Hematopoietic multipotent progenitor cell (in vitro differentiated cells): ENCODE measurements at places on chromosomes 1 and 21.

- no peak for DNase-seq
Measured at GRCh38 chr1:19758227-19758830, 41.4 kb downstream of the TMCO4 start.

GRCh38 chr1:226372885-226373284 lies 35.0 kb downstream of the PARP1 start:
- DNase-seq, result no peak

DNA sequence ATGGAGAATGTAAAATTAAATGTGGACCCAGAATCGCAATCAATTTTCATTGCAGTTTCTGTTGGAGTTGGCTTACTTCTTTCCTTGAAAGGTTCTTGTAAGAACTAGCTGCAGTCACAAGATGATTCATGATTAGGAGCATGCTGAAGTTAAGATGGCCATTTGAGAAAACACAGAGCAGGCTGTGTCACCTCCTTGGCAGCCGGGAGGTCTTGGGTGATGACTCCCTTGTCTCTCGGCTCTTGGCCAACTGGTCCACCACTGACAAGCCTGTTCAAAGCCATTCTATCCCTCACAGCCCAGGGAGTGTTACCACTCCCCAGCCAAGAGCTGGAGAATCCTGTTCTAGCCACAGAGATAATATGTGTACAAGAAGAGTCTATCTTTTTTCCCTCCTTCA lies 40.6 kb downstream of the OPTC start:
- no peak for DNase-seq

- DNase-seq, result no peak
Measured at GRCh38 chr1:170168265-170168664, 22.5 kb downstream of the NTMT2 start.

DNA sequence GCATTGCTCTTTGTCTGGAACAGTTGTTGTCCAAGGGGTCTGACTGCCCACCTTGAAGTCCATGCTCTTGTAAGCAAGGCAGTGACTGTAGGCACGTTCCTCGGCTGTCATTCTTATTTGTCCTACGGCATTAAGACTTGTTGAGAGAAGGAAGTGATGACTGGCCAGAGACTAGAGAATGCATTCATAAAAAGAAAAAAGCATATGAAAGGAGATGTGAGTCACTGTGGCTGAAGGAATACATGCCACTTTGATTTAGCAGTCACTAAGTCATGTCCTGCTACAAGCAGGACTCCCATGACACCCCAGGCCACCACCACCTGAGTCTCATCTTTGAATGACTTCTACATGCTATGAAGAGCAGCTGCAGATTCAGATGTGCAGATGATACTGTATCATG lies 50.5 kb downstream of the CNN3 start:
- DNase-seq, result no peak

- no peak for DNase-seq
Measured at GRCh38 chr1:99634971-99635624, 10.8 kb upstream of the PALMD start.

GRCh38 chr21:45575993-45576837 lies 34.0 kb upstream of the SLC19A1 start:
- no peak for DNase-seq

- peak; percentile 24 for DNase-seq
Measured at GRCh38 chr1:197614916-197615692, 160.2 kb downstream of the DENND1B start.

DNA sequence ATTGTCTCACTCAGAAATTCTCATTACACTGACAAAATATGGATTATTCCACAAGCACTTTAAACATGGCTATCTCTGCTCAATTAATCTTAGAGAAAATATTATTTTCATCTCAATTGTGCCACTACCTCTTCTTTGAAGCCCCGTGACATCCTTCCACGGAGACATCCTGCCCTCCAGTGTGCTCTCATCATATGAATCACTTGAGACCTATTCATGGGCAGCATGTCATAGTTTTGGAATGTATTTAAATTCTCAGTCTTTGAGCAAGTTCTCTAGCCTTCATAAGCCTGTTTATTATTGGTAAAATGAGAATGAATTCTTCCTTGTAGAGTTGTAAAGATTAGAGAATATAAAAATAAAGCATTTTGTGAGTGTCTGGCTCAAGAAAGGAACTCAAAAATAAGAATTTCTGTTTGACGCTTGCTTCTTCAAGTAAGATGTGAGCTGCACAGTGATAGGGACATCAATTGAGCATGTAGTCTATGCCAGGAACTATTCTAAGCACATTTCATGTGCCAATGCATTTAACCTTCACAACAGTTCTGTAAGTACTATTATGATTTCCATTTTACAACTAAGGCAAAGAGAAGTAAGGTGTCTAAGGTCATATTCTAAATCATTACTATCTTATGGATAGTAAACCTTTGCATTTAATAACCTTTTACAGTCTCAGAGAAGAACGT lies 557.4 kb upstream of the ZRANB2 start:
- DNase-seq, result no peak

DNA sequence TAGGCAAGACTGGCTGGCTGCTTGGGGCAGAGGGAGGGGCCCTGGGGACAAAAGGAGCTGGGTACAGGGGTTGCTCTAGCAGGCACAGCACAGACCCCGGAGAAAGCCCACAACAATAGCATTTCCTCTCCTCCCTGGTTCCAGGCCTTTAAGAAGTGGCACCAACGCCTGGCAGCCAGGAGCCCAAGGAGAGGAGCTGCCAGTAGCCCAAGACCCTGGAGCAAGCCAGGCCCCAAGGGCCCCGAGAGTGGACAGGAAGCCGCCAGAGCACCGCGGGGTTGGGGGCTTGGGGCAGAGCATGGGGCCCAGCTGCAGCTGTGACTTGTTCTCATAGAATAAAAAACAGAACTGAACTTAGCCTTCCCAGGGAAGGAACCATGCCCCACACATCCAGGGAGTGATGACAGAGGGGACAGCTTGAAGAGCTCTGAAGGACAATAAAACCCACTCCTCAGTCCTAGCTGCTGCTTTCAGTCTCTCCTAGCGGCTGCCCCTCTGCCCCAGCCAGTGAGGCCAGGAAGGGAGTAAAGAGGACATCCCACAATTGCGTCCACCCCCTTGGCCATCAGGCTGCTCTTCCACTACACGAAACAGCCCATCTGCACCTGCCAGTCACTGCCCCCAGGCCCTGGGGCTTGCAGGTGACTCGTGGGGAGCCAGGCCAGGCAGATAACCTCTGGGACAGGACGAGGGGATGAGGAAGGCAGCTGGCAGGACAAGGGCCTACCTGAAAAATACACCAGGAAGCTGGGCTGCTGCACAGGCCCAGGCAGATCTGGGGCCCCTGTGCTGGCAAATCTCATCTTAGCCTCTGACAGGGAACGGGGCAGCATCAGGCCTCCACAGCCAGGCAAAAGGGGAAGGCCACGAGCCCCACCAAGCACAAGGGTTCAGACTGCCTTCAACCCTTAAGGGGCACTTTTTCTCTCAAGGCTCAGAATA lies 16.4 kb downstream of the MTHFR start:
- no peak for DNase-seq

GRCh38 chr1:201347498-201348210 lies 29.8 kb downstream of the TNNT2 start:
- no peak for DNase-seq

DNA sequence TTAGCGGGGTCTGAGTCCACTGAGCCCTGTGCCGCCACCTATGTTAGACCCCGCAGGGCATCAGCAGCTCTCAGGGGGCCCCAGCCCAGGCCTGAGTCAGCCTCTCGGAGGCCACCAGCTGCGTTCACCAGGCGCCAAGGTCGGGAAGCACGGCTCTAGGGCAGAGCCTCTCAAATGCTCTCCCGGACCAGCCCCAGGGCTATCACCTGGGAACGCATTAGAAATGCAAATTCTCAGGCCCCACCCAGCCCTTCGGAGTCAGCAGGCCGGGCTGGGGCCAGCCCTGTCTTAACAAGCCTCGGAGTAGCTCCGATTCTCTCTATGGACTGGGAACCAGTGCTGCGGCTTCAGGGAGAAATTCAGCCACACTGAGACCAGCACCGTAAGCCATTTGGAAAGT lies 37.2 kb upstream of the TSPEAR start:
- DNase-seq, result no peak

DNA sequence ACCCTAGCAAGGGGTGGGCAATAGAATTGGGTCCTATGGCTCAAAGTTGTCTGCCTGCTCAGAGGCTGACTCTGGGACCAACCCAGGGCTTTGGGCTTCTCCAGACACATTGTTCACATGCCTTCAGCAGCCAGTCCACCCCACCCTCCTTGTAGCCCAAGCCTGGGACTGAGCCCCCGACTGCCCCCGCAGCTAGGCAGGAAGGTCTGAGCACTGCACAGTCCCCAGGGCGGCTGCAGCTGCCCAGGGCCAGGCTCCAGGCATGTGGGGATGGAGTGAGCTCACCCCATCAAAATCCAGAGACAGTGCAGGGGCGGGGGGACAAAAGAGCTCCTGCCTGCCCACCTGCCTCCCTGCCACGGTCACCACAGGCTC lies 35.6 kb downstream of the HSPG2 start:
- no peak for DNase-seq

GRCh38 chr1:246279402-246279801 lies 227.7 kb downstream of the SMYD3 start:
- DNase-seq, result no peak

GRCh38 chr1:35605867-35606182 lies 32.7 kb downstream of the TFAP2E start:
- no peak for DNase-seq

DNA sequence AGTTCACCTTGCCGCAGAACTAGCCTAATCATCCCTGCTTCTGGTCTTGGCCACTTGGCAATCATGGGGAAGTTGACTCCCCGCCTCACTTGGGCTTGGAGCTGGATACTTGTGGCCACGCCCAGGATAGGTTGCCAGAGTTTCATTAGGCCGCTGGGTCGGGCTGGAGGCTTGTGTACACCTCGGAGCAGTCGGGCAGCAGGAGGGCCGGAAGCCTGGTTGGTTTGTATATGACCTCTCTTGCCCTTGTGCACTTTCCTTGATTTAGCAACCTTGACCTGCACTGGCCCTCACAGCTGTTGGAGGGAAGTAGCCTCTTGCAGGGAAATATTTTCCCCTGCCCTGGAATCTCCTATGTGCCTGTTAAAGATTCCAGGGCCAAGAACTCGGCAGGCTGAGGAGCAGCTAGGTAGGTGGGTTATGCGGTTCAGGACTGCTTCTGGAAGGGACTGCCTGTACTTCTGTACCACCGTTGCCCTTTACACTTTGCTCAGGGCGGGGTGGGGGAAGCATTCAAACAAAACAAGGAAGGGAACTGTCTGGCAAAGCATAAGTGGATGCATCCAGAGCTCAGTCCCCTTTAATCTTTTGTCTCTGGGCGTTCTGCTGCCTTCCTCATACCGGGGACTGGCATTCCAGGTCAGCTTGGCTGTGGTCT lies 83.5 kb downstream of the UCK2 start:
- DNase-seq, result no peak

GRCh38 chr1:22509815-22510214 lies 53.5 kb upstream of the EPHA8 start:
- DNase-seq, result no peak

- DNase-seq, result no peak
Measured at GRCh38 chr1:161061419-161061818, 8.3 kb downstream of the ARHGAP30 start.

DNA sequence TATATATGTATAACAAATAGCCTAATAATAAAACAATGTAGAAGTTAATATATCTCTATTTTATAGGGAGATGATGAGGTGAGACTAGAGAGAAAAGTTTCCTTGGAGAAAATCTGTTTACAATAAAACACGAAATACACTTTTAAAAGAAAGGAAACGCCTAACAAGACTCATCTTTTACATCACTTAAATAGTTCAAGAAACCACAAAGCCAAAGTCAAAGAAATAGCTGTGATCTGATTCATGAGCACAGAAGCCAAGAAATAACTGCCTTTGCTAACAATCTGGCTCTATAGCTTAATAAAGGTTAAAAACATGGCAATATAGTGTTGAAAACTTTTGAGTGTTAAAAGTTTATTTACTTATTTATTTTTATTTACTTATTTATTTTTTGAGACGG lies 61.5 kb downstream of the TOR3A start:
- DNase-seq, result no peak

DNA sequence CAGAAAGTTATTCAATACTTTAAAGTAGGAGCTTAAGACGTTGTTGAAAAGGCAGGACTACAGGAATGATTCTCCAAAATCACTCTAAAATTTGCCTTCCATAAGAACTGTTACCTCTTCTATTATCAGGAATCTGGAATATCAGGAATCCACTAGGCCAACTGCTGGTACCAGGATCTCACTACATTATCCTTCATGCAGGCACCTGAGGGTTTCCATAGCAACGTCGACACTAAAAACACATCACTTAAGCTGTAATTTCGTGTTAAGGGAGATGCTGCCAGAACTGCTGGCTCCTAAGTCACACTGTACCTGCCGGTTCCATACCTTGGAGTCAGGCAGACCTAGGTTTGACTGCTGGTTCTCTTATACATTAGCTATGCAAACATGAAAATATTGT lies 139.7 kb upstream of the C1orf87 start:
- no peak for DNase-seq

DNA sequence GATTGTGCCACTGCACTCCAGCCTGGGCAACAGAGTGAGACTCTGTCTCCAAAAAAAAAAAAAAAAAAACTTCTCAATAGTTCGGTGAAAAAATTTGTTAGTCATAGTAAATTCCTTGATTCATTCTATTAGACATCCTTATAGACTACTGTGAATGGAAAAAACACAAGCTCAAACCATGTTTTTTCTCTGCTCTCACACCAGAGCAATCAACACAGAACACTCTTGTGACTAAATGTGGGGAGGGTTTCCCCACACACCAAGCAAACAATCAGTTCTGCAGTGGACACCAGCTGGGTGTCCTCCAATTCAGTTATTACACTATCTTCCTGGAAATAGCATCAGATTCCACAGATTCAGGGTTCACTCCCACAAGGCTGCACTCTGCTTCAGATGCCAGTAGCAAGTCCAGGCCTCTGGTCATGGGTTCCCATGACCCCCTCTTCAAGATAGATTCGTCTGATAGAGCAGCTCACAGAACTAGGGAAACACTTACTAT lies 69.1 kb upstream of the TEKT2 start:
- no peak for DNase-seq

- no peak for DNase-seq
Measured at GRCh38 chr21:44444286-44444931, 10.9 kb upstream of the LRRC3 start.

DNA sequence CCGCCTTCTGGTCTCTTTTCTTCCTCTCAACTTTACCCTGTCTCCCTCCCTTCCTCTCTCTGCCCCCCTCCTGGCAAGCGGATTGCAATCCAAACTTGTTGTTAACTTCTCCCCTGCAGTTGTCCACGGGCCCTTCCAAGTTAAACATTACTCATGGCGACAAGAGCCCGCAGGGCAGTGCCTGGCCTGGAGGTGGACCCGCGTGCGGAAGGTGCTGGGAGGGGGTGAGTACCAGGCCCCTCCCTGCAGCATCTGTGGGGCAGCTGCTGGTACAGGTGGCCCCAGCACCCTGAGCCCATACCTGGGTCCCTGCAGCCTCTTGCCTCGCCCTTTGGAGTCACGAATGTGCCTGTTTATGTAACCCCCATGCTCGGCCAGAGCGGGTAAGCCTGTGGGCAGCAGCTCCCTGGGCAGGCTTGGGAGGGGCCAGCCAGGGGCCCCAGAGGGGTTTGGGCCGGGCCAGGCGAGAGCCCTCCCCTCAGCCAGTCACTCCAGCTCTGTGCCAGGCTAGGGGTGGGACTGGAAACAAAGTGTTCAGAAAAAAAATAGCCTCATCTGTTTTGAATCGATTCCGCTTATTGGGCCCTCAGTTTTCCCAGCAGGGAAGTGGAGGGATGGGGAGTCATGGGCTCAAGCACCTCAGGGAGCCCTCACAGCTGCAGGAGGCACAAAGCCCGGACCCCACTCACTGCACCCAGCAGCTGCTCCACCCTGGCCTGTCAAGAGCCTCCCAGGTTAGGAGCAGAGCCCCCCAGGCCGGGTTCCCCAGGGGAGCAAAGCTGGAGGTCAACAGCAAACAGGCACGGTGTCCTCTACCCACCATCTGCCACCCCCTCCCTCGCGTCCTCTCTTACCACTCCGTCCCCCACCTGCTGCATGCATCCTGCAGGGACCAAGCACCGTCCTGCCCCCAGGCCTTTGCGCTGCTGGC lies 14.0 kb upstream of the FAAP20 start:
- DNase-seq, result no peak
